ENCODE measurements at places on chromosomes 6 and 20.

- DNase-seq = no peak
Measured at GRCh38 chr6:11141295-11141694, 29.8 kb upstream of the ERVFRD-1 start.

DNA sequence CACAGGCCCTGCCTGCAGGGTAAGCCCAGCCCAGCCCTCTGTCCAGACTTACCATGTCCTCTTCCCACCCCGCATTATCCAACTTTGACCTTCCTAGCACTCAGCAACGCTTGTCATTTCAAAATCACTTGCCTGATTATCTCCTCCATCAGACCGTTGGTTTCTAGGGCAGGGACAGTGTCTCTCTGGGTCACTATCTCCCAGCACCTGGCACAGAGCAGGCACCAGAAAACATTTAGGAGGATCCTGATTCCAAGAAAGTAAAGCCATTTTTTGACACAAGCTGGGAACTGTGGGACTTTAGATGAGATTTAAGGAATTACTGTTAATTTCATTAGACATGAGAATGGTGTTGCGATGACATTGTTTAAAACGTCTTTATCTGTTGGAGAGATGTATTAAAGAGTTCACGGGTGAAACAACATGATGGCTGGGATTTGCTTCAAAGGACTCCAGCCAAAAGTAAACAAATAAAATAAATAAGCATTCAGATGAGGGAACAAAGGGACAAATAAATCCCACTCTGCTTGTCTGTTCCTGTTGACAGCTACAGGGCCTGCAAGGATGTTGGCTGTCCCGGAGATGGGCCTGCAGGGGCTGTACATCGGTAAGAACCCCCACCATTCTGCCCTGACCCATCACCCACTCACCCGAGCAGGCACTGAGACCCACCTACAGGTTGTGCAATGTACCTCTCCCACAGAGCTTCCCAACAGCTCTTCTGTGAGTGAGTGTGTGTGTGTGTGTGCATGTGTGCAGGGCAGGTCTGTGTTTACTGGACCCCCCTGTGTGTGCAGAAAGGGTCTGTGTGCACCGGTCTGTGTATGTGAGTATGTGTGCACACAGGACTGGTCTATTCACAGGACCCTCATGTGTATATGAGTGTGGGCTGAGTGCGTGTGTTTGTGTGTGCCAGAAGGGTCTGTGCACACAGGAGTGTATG is 5.9 kb downstream of the HSPA12B start:
- no peak for DNase-seq

DNA sequence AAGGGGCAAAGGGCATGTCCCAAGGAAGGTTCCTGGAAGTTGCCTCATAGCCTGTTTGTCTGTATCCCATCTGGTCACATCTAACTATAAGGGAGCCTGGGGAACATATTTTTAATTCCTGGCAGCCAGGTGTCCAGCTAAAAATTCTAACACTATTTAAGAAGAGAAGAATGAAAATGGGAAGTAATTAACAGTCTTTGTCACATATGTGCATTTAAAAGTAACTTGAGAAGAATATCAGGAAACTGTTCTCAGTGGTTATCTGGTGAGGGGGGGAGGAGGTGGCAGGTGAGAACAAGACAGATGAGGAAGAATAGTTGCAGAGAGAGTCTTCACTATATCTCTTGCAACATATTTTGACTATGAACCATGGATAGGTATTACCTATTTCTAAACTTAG is 75.5 kb upstream of the ELOVL5 start:
- DNase-seq = no peak

GRCh38 chr6:7721649-7722048 is 4.2 kb upstream of the BMP6 start:
- no peak for DNase-seq

GRCh38 chr6:88964509-88964908 is 1.1 kb upstream of the RNGTT start:
- no peak for DNase-seq

DNA sequence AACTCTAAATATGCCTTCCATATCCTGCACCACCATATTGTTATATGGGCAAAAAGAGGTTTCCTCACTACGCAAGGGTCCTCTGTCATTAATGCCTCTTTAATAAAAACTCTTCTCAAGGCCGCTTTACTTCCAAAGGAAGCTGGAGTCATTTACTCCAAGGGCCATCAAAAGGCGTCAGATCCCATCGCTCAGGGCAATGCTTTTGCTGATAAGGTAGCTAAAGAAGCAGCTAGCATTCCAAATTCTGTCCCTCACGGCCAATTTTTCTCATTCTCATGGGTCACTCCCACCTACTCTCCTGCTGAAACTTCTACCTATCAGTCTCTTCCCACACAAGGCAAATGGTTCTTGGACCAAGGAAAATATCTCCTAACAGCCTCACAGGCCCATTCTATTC is 30.3 kb upstream of the ZBTB22 start:
- no peak for DNase-seq

- no peak for DNase-seq
Measured at GRCh38 chr20:14569641-14570040, 232.2 kb upstream of the FLRT3 start.

DNA sequence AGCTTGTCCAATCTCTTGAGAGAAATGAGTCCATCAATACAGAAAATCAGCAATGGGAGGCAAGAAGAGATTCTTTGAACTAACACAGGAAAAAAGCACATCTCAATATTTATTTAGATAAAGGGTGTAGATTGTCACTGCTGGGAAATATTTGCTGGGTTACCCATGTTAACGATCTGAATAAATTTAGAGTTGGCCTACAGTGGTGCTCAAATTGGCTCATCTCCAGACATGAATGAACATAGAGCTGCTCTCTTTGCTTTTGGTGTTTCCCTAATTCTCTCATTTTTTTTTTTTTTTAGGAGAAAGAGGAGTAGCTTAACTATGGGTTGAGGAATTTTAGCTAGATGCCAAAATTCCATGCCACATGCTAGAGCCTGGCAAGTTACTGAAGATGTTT is 471.2 kb downstream of the PKHD1 start:
- DNase-seq = no peak

- no peak for DNase-seq
Measured at GRCh38 chr20:17796091-17796563, 96.4 kb downstream of the BANF2 start.

- DNase-seq = no peak
Measured at GRCh38 chr20:56395166-56395565, 2.7 kb downstream of the CSTF1 start.

- DNase-seq = no peak
Measured at GRCh38 chr6:1858859-1859258, 249.1 kb downstream of the FOXC1 start.

- DNase-seq = no peak
Measured at GRCh38 chr6:117919275-117919674, 12.2 kb downstream of the SLC35F1 start.

DNA sequence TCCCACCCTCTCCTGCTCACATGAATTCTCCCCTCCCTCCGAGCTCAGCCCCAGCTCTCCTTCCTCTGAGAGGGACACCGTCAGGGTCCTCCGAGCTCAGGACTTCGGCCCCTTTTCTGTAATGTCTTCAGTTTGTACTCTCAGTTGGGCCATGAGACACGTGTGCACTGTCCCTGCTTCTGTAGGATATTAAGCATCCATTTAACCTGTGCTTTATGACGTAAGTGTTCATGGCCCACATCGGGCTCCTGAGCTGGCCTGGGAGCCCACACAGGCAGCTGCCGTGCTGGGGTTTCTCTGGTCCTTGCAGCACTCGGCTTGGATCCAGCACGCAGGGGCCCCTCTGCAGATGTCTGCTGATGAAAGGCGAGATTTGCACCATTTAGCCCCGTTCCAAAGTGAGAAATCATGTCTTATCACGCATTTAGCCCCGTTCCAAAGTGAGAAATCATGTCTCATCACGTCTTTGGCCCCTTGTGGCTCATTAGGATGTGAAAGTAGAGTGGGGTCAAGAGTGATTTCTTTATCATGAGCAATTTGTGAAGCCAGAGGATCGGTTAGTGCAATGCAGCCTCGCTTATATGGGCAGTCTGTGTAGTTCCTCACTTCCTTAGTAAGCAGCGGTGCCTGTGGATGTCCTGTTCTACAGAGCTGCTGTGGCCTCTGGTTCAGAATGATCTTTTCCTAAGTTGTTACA is 25.3 kb downstream of the DUSP22 start:
- no peak for DNase-seq

GRCh38 chr20:41340327-41341055 is at the start of gene LPIN3:
LPIN3 (plus strand) TSS chr20:41340821; CDS start chr20:41345804, 4,983 bp downstream.
- peak; percentile 89 for DNase-seq

DNA sequence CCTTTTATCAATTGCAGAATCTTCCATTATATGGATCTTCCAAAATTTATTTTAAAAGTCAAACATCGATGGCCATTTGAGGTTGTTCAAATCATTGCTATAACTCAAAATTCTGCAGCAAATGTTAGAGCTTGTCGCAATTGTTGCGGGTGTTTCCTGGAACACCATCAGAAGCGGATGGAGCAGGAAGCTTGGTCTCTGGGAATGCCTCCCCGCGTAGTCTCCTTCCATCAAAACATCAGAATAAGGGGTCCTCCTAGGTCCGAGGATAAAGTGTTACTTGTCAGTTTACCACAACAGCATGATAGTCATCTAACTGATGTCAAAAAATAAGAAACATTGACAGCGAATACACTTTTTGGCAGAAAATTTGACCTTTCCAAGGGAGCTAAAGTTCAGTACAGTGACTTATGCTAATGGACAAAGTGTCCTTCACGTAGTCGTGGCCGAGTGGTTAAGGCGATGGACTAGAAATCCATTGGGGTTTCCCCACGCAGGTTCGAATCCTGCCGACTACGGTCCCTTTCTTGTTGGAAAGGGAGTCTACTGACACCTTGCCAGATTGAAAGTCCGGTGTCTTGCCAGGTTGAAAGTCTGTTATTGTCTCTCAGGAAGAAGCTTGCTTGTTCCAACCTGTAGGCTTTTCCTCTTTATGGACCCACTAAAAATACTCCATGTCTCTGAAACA is 59.0 kb upstream of the ZNF184 start:
- no peak for DNase-seq

GRCh38 chr6:72696055-72696454 is 74.2 kb downstream of the KCNQ5 start:
- no peak for DNase-seq

- peak; percentile 62 for DNase-seq
Measured at GRCh38 chr6:127516662-127517273, 2.4 kb downstream of the MTCL3 start.

DNA sequence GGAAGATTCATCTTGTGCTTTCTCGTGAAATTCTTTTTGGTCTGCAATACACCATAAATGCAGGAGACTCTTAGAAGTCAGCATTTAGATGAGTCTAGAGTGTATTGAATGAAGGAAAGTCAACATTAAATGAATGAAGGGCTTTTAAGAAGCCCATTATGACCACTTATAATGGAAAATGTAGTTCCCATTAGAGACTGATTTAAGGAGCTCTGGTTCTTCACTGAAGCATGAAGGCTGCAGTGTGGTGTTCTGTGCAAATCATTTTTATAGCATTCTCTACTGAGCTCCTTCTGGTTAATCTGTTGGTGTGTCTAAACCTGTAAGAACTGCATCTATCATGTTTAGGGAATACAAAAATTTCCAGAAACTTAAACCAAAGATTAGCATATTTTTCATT is 19.7 kb downstream of the NCOA7 start:
- no peak for DNase-seq

DNA sequence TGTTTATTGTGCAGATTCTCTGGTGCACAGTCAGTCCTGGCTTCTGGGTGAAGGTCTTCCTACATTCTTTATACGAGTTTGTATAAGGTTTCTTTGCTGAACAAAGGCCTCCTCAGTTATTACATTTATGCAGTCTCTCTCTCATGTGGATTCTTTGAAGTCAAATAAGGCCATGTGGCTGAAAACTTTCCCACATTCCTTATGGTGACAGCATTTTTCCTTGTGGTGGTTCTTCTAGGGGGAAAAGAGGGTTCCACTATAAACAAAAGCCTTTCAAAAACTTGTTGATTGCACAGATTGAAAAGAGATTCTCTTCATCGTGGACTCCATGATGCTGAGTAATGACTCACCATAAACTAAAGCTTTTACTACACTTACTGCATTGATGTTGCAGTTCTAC is 19.2 kb downstream of the ZSCAN12 start:
- no peak for DNase-seq

GRCh38 chr6:53349209-53349693 is 501 bp upstream of the ELOVL5 start:
- no peak for DNase-seq

DNA sequence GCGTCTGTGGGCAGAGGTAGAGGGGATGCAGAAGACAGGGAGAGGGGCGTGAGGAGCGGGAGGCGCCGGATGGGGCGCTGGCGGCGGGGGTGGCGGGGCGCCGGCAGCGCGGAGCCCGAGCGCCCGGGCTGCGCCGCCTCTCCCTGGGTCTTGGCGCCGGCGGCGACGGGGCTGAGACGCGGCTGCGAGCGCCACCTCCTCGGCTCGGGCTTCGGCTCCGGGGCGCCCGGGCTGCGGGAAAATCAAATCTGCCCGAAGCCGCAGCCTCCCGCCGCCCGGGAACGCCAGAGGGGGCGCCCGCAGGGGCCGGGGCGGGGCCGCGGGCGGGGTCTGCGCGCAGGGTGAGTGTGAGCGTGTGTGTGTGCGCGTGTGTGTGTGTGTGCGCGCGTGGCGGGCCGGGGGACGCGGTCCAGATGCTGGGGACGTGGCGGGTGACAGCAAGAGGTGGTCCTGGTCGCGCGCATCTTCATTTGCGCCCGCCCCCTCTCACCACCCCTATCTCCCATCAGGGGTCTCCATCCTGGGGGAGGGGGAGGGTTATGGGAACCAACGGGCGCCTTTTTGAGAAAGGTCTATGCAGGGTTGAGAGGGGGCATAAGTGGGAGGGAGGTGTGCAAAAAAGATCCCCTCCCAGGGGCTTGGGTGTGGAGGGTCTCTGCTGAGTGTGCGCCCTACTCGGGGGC is 646 bp upstream of the CPNE5 start:
- peak; percentile 89 for DNase-seq

- peak; percentile 62 for DNase-seq
Measured at GRCh38 chr6:166308033-166308768, at the start of gene PRR18. PRR18 (minus strand) TSS chr6:166308392; CDS start chr6:166308142, 250 bp downstream.

DNA sequence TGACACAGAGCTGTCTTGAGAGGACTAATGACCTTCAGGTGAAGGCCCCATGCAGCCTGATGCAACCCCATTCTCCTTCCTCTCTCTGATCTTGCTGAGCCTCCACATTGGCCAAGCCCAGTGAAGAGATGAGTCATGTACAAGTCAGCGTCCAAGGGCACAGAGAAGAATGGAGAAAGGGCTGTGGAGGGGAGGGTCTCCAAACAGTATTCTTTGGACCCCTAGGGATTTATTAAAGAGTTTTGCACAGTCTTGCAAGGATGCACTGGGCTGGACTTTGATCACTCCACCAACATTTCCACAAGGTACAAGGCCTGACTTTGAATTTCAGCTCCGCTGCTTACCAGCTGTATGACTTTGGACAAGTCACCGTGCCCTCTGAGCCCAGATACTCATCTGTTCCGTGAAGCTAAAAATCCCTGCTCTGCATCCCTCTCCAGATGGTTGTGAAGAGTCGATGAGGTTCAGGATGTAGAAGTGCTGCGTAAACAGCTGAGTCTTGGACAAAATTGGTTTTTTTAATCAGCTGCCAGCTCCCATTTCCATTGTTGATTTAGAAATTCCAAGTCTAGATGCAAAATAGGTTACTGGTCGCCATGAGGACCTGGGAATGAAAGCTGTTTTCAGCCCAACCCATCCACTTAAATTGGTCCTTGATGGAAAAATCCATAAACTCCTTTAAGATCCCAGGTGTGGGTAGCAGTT is 14.1 kb upstream of the KCNG1 start:
- no peak for DNase-seq

- no peak for DNase-seq
Measured at GRCh38 chr6:42405021-42405420, 46.7 kb downstream of the TRERF1 start.

GRCh38 chr20:54293526-54293925 is 85.6 kb downstream of the PFDN4 start:
- no peak for DNase-seq
